Fibroblast of mammary gland (primary cell): ENCODE measurements at places on chromosomes 3 and 15.

DNA sequence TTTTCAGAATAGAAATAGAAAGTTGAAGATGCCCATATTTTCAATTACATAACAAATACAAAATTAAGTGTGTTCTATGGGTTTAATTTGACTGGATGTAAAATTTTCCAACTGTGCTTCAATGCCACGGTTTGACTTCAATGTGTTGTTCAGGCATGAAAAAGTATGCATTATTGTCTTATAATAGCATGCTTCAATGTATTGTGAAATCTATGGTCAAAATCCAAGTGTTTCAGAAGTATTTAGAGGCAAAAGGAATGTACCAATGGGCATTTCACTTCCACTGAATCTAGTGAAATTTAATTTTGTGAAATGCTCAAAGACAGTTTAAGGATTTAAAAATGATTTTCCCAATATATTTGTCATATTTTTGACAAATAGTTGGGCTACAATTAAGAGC is 16.0 kb downstream of the NEK10 start:
- DNase-seq, result peak; percentile 16

DNA sequence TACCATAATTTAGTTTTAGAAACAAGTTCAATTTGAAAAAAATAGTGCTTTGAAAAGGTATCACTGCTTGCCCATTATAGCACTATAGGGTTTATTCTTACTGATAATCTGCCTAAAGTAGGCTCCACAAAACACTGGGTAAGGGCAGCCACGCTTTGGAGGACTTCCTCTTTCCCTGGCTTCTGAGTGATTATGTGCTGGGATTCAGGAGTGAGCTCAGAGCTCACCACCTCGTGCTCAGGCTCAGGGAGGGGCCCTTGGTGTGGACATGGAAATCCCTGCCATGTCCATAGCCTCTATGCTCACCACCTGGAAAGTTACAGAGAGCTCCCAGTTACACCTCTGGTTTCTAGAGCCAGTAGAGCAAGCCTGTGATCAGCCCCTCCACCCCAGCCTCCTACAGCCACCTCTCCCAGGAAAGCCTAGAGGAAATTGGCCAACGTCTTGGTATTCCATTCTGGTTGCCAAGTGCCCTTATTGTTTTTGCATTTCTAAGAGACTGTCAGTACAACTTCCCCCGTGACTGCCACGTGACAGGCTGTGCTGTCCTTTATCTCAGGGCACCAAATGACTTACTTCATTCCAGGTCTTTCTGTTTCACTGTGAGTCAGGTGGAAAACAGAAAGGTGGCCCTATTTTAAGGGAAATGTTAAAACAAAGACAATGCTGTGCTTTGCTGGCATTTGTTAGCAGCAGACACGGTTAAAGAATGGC is 316.0 kb downstream of the RORA start:
- no peak for DNase-seq

GRCh38 chr3:129605922-129606635 is 397 bp downstream of the PLXND1 start:
- peak; percentile 38 for DNase-seq

- DNase-seq, result peak; percentile 89
Measured at GRCh38 chr3:46097691-46098241, 70.5 kb upstream of the XCR1 start.

DNA sequence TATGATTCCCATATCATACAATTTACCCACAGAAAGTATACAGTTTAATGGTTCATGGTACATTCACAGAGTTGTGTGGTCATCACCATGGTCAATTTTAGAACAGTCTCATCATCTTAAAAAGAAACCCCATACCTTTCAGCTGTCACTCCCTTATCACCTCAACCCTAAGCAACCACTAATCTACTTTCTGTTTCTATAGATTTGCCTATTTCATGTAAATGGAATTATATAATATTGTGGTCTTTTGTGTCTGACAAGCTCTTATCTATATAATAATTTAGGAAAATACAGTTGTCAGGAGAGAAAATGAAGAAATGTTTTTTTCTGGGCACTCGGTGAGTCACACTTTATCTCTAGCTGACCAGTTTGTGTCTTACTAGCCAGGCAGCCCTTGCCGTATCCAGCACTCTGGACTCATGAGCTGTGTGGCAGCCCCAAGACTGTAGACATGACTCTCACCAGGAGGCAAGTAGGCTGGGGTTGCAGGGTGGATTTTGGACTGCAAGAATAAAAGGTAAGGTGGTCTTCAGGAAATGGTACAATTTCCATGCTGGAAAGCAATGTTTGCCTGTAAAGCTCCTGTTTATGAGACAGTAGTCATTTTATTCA is 234.6 kb downstream of the THRB start:
- peak; percentile 32 for DNase-seq

DNA sequence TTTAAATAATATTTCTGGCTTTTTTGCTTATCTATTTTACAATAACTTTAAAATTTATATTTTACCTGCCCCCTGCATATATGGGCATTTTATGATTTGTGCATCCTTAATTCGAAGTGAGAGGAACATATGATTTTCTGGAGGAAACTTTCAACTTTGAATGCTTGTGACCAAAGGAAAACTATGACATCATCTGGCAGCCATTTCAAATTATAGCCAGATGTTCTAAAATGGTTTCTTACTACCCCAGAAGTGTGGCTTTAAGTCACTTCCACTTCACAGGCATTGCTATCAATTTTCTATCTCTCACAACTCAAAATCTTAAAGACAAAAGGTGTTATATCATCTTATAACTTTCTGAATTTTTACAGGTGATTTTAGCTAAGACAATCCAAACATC is 508.8 kb downstream of the RBMS3 start:
- peak; percentile 64 for DNase-seq

DNA sequence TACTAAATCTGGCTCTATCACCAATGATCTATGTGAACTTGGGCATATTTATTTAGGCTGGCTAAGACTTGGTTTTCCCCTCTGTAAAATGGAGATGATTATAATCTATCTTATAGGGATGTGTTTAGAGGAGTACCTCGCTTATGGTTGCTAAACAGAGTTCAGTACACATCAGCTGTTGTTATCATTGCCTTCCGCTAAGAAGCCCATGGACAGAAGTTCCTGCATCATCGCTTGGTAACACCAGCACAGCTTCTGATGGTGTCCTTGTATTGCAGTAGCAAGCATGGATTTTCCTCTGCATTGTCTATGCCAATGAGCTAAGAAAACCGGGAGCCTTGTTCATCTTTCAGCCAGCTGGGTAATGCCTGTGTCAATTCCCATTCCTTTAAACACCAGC is 73.1 kb upstream of the LRTM1 start:
- no peak for DNase-seq

DNA sequence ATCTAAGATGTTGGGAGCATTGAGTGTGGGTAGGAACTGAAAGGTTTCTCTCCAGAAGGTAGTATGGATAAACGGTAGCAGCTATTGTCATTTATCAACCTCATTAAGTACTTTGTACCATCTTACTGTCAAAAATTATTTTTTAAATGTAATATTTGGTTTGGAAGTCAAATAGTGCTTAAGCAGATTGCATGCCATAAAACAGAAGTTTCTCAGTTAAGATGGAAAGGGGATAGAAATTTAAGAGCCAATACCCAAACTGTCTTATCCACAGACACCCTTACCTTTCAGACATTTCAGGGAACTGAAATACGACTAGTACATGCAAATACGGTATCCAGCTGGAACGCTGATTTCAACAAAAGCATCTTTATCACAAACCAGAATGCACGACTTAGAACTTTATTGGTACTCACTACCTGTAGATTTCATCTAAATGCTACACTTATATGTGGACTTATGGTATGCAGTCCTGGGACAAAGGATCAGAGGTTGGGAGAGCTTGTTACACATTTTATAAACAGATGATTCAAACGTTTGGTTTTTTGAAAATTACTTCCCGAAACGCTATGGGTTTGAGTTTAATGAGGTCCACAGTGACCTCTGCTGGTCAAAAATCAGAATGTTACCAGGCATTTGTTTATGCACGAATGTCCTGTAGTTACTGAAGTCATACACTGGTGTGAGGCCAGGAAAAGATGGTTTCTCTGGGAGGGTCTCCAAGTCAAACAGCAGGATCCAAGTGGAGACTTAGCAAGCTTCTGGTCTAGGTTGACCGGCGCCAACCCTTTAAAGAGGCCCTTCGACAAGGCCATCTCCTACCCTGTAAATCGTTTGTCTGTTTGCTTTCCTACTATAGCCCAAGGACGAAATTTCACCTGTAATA is 45.7 kb upstream of the DUT start:
- DNase-seq, result peak; percentile 86

DNA sequence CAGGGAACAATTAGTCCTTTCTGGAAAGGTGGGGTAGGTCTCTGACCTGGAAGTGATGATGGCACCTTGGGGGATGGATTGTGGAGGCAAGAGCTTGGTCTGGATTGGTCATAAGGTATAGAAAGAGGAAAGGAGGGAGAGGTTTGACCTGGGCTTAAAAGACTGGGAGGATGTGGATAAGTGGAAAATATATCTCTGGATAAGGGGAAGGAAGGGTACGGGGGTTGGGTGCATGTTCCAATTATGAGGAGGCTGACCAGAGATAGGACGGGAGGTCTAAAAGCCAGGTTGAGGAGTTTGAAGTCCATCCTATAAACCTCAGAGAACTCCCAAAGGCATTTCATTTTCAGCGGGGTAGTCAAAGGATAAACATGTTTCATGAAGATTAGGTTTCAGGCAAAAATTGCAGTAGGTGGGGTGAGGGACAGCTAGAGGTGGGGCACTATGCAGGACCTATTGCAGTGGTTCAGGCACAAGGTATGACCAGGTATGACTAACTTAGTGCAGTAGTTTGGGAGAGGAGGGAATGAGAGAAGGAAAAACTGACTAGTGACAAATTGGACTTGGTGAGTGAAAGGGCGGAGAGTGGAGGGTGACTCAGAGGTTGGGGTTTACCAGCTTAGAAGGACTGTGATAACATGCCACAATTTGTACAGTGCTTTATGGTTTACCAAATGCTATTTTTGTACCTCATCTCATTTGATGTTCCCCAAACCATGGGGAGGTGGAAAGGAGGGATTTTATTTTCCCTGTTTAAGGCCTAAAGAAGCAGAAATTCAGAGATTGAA is 10.7 kb downstream of the PDE8A start:
- peak; percentile 83 for DNase-seq

DNA sequence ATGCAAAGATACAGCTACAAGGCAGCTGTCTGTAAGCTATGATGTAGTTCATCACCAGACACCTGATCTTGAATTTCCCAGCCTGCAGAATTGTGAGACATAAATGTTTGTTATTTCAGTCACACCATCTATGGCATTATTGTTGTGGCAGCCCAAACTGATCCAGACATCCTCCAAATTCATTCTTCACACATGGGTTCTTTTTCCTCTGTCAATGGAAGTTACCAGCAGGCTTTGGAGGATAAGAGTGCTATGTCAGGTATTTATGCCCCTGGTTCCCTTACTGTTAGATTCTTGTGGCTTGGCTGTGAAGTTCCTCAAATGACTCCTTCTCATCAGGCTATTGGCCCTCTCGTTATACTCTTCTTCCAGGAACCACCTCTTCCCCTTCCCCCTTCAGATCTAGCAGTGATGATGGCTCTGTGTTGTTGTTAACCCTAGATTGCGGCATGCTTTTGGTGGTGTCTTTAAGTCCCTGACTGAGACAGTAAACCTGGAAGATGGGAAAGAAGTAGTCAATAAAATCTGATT is 91.0 kb upstream of the CHMP2B start:
- DNase-seq, result no peak

DNA sequence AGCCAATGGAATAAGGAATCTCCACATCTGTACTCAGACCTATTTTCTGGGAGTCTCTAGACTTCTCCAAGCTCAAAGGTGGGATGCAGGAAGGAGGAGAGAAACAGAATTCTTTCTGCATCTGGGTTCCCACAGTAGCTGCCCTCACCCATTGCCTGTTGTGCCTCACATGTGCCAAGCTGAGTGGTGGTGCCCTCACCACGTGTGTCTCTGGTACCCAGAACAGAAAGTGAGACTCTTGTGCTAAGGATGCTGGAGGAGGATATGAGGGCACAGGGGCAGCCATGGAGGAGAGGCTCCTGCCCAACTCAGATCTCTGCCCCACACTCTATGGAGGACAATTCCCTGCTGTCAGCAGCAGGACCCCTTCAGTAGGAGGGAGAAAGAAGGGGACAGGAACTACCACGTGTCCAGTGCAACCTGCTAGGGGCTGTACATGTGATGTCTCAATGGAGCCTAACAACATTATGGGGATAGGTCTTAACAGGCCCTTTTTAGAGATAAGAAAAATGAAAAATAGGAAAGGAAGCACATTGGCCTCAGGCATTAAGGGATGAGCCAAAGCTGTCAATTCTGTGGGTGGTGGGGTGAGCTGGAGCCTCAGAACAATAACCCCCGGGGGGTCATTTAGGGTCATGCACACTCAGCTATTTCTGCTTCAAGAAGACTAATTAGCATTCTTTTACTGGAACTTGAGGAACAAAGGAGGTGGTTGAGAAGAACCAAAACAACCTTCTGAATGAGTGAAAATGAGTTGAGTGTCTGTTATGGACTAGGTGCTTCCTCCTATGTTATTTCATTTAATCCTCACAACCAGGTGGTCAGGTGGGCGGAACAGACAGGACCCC is 16.3 kb upstream of the NOX5 start:
- no peak for DNase-seq

DNA sequence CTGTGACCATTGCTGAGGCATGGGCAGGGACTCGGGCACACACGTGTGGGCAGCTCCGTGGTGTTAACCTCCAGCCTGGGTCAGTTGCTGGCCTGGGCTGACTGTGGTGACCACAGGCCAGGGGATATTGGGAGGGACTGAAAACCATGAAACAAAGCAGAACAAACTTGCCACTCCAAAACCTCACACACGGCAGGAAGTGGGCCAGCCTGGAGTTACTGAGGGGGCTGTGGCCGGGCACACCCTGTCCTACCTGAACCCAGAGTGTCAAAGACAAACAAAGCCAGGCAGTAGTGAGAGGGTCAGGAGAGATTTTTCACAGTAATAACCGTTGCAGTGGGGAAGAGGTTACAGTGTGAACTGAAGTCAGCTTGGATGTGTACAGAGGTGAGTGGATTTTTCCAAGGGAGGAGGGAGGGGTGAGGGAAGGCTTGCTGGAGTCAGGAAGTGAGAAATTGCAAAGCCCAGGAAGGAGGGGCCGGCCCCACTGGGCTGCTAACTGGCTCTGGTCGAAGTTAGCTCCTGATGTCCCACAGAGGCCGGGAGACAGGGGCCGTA is 40.0 kb upstream of the ATP10A start:
- peak; percentile 82 for DNase-seq

DNA sequence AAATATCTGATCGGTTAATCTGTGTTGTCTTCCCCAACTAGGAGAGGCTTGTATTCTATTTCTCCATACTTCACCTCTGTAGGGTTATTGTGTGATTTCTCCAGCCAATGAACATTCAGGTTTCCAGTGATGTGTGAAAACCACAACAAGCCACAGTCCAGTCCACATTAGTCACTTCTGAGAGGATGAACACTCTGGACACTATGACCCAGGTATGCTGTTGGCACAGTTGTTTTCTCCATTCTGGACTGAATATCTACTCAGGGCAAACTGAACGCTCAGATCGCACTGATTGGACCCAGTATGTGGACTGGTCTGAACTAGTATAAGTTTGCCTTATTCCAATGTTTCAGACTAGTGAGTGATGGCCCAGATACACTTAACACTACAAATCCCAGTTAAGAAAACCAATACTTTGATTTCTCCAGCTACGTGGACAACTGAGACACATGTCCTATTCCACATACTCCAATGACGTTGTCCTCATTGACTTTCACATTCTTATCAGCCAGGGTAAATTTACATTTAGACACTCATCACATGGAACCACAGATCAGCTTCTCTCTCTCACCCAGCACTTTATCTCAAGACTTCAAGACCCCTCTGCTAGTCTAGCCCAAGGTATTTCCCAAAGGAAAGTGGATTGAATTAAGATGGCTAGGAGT is 587.4 kb upstream of the SGO1 start:
- DNase-seq, result no peak

GRCh38 chr15:92733090-92733933 is 77.7 kb upstream of the FAM174B start:
- DNase-seq, result no peak
